Brain pericyte (primary cell): ENCODE measurements at places on chromosomes 5 and 9.

DNA sequence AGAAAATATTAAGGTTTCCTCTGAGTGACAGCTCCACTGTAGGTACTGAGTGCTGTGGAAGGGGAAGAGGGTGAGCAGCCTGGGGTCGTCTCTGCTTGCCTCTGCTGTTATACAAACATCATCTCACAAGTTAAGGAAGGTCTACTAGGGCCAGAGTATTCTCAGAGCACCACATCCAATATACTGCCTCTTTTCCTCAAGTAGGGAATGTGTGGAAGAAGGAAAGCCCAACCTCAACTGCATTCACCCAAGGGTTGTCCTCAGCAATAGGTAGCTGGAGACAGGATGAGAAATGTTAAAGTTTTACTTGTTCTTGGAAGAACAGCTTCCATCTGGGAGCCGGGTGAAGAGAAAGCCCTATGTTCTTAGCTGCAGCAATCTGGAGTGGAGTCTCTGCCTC, 1062.3 kb upstream of the CDH10 start:
- DNase-seq: no peak

GRCh38 chr5:1657161-1657741, 133.5 kb upstream of the LPCAT1 start:
- no peak for DNase-seq

DNA sequence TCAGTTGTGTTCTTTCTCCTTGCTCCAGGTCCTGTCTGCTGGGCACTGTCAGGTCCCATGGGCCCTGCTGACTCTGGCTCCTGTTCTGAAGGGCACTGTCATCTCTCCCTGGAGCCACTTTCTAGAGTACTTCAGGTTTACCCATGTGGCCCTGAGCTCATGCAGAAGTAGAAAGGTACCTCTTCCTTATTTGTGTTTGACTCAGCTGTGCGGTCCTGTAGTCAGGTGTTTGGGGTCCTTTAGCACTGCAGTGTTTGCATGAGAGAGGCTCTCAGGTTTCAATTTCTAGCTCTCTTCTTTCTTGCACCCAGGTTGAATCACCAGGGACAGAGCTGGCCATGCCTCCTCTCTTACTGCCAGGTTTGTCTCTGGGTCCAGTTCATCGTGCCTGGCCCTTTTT, 71.5 kb downstream of the HSPA4 start:
- DNase-seq: no peak

- no peak for DNase-seq
These were observed 1041.1 kb upstream of the COX7C start for GRCh38 chr5:85576666-85577065.

GRCh38 chr9:71446106-71446472, 322.2 kb downstream of the CEMIP2 start:
- DNase-seq: no peak

GRCh38 chr9:137452006-137452760, 7.0 kb downstream of the NSMF start:
- no peak for DNase-seq
